ENCODE measurements at places on chromosomes 4 and X.

GRCh38 chrX:80812176-80812575 lies 2.5 kb upstream of the BRWD3 start:
- DNase-seq: no peak

- no peak for DNase-seq
These were observed 3.6 kb downstream of the MAGEA11 start for GRCh38 chrX:149715468-149715867.

DNA sequence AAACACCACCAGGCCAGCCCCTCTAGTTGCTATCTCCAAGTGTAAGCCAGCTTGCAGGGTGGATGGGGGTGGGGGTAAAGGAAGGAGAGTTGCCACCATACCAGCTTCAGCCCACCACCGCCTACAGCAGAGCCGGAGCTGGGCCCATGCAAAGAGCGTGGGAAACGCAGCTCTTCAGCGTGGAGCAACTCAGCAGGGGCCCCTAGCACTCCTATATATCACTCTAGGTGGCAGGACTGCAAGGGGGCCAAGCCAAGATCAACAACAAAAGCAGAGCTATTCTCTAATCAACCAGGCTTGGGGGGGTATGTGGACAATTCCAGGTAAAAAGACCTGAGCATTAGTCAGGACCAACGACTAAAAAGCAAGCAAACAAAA lies 35.5 kb upstream of the IQSEC2 start:
- no peak for DNase-seq

GRCh38 chr4:99847362-99847976 lies 30.8 kb downstream of the DAPP1 start:
- DNase-seq: no peak

DNA sequence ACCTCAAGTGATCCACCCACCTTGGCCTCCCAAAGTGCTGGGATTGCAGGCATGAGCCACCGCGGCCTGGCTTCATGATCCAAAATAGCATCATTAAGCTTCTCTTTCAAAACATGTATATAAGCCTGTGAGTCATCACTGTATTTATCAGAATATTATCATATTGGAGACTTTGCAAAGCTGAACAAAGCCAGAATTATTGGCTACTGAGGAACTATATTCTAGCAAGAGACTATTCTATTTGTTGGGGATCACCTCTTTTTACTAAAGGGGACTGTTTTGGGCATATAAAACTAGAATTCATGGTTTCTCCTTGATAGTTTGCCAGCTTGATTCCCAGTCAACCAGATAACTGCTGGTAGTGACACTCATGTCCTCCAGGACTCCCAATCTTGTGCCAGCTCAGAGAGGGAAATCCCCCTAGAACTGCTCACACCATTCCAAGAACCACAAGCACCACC lies 40.1 kb downstream of the TET2 start:
- no peak for DNase-seq

DNA sequence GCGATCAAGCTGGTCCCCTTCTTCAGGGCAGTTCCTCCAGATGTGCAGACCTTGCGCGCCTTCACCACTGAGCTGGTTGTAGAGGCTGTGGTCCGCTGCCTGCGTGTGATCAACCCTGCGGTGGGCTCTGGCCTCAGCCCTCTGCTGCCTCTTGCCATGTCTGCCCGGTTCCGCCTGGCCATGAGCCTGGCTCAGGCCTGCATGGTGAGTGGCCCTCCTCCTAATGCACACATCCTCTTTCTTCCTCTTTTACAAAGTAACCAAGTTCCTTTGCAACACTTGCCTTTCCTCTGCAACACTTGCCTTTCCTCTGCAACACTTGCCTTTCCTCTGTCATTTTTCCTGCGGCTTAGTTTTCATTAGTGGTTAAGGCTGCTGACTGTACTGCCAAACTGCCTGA lies 1.8 kb downstream of the CCDC22 start:
- DNase-seq: no peak

DNA sequence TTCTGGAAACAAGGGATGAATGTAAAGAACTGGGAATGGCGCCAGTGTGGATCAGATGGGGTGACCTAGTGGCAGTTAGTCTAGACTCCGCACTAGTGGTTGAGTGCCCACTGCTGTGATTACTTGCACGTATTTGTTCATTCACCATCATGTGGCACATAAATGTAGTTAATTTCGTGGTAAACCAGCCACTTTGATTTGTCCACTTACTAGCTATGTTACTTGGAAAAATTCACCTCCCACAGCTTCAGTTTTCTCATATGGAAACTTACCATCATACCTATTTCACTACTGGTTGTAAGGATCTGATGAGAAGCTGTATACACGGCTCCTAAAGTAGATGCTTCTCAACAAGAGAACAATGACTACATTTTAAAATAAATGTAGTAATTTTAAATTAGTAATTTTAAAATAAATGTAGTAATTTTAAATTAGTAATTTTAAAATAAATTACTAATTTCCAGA lies 394 bp upstream of the DYNLT3 start:
- no peak for DNase-seq

DNA sequence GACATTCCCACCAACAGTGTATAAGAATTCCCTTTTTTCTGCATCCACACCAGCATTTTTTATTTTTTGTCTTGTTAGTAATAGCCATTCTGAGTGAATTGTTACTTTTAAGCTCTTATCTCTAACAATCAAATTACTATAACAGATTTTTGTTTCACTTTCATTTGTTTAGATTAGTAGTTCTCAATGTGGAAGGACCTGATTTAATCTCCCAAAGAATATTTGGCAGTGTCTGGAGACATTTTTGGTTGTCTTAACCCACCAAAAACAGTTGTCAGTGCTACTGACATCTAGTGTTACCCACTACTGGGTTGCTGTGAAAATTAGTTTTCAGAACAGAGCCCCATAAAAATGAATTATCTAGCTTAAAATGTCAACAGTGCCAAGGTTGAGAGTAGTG lies 37.9 kb downstream of the RUFY3 start:
- DNase-seq: no peak

- DNase-seq: no peak
These were observed 406.0 kb downstream of the INPP4B start for GRCh38 chr4:142440093-142440492.

GRCh38 chrX:110267874-110268273 lies 50.0 kb downstream of the AMMECR1 start:
- no peak for DNase-seq

GRCh38 chr4:145898926-145899531 lies 39.6 kb downstream of the ZNF827 start:
- DNase-seq: no peak

DNA sequence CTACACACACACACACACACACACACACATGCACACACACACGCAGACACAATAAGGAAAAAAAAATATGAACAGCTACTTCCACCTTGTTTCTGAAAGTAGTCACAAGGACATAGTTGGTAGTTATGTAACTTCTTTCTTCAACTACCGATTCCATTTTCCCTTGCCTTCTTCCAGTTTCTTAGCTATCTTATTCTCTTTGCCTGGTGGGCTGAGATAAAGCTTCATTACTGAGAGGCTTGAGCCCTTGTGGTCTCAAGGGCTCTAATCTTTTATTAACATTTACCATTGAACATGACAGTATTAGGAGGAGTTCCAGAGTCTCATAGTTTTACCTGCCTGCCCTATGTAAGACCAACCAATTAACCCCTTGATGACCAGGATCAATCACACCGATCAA lies 8.9 kb upstream of the SMIM10 start:
- no peak for DNase-seq

GRCh38 chrX:40719218-40719617 lies 16.1 kb downstream of the MED14 start:
- DNase-seq: no peak

GRCh38 chr4:101306225-101306624 lies 41.1 kb downstream of the PPP3CA start:
- DNase-seq: no peak

GRCh38 chr4:31929676-31930345 lies 1209.6 kb downstream of the PCDH7 start:
- DNase-seq: no peak

All from activated gamma-delta T cell treated with anti-CD3 and anti-CD28 coated beads, Interleukin-2, amount 50 U/mL, for 16 hours (primary cell).